ENCODE measurements at places on chromosomes 11 and 22. TPM values are rescaled to one million over a fixed set of nuclear protein-coding genes. Genes with fewer than 3 reads are reported as not detected.
A peak's percentile ranks its signal among the peaks of the same experiment; 100 is the strongest.

DNA sequence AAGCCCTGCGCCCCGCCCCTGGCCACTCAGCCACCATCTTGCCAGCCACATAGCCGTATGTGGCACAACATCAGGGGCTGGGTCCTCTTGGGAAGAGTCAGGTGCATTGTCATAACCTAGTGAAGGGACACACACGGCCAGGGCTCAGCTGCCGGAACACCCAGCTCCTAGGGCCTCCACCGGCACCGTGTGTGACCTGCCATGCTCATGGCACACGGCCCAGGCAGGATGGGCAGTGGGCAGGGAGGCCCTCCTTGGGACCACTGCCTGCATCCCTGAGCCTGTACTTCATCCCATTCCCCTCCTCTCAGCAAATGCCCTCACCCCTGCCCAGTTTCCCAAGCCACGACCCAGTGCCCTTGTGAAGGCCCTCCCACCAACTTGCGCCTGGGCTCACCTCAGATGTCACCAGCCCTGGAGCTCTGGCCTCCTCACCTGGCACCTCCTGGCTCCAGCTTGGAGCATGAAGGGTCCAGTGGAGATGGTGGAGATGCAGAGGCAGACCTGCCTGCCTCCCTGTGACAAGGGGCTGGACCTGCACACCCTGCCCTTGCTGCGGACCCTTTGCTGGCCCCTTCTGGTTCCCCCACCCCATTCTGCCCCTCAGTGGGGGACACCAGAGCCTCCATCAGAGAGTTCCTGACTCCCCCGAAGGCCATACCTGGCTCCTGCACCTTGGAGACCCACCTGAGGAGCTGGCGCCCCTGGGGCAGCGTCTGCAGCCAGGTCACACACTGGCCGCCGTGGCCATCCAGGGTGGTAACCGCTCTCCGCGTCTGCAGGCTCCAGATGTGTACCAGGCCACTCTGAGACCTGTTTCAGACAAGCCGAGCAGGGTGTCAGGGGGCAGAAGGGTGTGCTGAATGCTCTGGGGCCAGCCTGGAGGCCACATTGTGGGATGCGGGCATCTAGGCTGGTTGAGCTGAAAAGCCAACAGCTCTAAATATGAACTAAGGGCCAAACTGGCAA, 34.5 kb downstream of the GNB1L start:
- DNase-seq, result no peak

DNA sequence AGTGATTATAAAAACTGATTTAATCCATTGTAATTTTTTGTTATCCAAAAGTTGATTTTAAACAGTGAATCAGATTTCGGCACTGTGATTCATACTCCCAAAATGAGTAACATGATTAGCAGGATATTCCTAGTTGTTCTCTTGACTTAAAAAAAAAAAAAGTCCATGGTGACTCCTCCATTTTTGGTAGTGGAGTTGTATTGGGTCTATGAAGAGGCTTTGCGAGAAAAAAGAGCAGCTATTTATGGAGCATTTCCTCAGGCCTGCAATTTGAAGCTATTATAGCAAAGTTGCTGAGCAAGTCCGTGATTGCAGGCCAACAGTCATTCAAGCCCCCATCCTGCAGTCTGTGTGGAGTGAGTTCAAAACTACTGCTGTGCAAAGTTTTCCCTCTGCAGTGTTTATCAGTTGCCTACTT, 28.8 kb downstream of the YAP1 start:
- DNase-seq, result peak; percentile 37

- DNase-seq, result peak; percentile 43
Measured at GRCh38 chr11:70727899-70728620, 329.7 kb downstream of the CTTN start.

- DNase-seq, result no peak
Measured at GRCh38 chr11:127035824-127036223, 35.3 kb upstream of the KIRREL3 start.

DNA sequence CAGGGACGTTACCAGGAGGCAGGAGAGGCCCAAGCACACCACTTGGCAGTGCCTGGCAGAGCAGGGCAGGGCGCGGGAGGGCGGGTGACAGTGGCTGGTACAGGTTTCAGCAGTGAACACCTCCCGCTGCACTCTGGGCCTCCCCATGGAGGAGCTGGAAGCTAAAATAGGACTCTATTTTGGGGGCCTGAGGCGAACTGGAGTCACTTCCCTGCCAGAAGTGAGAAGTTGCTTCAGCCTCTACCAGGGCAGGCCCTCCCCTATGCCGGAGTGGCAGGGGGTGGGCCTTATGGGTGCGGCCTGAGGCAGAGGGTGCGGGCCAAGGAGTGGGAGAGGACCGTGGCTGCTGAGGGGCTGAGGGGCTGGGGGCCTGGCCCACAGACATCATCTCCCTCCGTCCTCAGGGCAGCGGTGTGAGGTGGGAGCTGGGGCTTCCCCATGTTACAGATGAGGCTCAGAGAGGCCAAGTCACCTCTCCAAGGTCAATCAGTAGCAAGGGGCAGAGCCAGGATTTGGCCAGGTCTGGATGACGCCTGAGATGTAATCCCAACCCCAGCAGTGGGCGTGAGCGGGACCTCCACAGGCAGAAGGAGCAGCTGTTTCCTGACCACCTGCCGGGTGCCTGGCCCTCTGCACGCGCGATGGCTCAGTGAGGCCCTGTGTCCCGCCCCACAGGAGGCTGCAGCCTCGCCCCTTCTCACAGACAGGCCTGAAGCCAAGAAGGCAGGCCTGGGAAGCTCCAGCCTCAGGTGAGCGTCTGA, 39.3 kb downstream of the KCNJ4 start:
- peak; percentile 61 for DNase-seq

DNA sequence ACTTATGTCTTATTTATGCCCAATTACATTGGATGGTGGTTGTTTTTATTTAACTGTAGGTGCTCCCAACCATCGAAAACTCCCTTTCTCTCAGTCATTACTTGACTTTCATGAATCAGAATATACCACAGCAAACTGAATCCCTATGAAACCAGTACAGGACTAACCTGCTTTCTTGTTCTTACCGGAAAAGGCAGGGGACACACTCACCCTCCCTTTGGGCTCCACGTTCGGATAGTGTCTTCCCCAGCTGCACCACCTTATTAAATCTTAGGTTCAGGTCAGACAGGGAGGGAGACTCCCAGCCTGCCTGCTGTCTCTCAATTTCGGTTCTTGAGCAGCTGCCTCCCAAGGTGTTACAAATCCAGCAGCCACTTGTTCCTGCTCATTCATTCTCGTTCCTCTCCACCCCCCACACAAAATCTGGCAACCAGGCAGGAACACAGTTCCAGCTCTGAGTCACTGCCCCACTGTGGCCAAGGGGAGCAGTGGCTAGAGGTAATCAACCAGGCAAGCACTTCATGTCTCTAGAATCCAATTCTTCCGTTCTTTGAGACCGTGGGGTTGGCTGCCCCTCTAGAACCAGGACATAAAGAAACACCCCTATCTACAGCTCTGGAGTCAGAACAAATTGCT, 133.0 kb downstream of the PLEKHA7 start:
- DNase-seq, result peak; percentile 58

DNA sequence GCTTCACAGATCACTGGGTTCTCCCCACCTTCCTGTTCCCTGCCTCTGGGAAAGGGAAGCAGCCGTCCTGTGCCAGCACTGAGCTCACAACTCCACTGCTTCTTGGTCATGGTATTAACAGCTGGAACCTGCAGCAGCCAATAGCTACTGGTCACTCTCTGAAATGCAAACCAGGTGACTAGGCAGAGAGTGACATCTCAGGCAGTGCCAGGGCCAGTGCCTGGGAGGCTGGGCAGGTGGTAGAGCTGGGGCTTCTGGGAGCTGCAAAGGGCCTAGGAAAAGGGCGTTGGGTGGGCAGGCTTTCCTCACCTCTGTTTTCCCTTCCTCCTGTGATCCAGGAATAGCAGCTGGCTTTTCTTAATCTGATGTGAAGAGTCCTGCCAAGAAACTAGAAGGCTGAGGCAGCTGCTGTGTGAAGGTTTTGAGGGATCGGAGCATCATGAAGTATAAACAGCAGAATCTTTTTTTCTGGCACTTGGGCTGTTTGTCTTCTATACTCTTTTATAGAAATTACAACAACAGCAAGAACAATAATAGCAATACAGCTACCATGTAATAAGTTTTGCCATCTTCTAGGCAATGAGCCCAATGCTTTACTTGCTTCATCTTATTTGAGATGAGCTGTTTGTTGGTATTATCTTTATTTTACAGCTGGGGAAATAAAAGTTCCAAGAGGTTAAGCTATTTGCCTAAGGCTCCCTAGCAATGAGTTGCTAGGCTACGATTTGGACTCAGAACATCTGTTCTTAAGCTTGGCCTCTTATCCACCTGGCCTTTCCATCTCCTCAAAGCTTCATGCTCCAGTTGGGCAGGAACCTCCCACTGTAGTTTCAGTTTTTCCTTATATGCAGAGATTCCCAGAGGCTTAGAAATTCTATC, 22.0 kb upstream of the CD44 start:
- peak; percentile 95 for DNase-seq

DNA sequence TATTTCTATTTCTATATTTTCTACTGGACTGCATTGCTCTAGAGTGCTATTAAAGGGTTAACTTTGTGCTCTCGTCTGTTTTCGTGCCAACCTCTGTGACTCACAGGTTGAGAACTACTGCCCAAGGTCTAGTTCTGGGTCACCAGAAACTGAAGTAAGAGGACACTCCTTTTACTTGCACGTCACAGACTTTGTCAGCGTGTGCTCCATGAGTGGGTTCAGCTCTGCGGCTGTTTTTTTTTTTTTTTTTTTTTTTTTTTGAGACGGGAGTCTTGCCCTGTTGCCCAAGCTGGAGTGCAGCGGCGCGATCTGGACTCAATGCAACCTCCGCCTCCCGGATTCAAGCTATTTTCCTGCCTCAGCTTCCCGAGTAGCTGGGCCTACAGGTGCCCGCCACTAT, 49.8 kb downstream of the CLMP start:
- no peak for DNase-seq

DNA sequence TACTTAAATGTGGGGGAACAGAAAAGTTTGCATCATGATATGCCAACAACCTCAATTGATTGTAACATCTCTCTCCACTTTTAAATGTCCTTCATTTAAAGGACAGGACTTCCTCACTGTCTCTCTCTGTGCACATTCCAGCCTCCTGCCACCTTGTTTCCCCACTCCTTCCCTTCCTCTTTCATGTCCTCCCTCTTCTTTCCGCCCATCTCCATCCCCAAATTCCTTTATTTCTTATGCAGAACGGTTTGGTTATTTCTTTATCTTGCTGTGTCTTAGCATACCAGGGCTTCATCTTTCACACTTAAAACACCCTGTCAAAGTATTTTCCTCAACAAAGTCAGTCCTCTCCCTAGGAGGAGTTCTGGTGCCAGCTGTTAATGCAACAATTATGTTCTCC, 293.8 kb downstream of the NXPE2 start:
- no peak for DNase-seq

DNA sequence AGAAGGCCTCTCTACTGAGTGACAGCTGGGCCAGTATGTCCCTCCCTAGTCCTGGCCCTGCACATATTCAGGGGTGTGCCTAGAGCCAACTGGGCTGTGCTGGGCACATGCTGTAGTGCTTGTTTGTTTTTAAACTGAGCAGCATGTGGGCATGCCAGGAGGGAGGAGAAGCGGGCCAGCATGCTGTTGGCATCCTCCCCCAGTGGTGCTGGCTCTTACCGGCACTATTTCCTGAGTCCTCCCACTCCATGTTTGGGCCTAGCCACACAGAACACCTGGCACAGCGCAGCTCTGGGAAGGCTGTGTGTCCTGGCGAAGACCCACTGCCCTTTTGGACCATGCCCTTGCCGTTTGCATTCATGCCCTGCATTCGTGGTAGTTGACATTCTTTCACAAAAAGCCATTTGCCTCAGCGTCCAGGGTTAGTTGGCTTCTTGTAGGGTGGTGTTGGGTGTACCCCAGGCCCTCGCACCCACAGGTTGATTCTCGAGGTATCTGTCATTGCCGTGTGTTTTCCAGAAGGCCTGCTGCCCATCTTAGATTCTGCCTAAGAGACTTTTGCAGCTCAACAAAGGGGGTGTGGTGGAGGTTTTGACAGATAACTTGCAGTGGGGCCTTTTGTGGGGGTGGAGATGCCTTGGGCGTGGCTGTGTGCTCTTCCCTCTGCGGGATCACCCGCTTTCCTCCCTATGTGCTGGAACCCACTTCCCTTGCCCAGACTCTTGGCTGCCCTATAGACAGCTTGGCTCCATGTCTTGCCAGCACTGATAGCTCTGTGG, 13.6 kb downstream of the DGCR8 start:
- DNase-seq, result no peak

Gene POLR3H
- total RNA-seq, result 12.9 TPM

Gene MOV10L1
- 1.0 TPM for total RNA-seq

Gene SLC37A2
- total RNA-seq, result 3.9 TPM

Gene DEPDC7
- 17.0 TPM for total RNA-seq

Gene P2RX3
- total RNA-seq, result not detected

Gene TYMP
- total RNA-seq, result 11.0 TPM

Gene CDPF1
- total RNA-seq, result 20.9 TPM

Gene CLMP
- total RNA-seq, result 34.7 TPM

Gene OR8A1
- total RNA-seq, result not detected

Gene ARHGAP8
- 1.1 TPM for total RNA-seq

Gene OR51B5
- not detected for total RNA-seq

Gene LARGE2
- total RNA-seq, result 2.7 TPM
